ENCODE measurements at places on chromosomes 13 and 19. TPM values are rescaled to one million over a fixed set of nuclear protein-coding genes. Genes with fewer than 3 reads are reported as not detected.

Gene ZNF578
- not detected for total RNA-seq

Gene KLK1
- 3.3 TPM for total RNA-seq

- H3K27me3 ChIP-seq: no peaks in the 10 kb centered on the region
- H3K27ac ChIP-seq: no peak overlapping the region
- no peaks in the 10 kb centered on the region for H3K4me1 ChIP-seq
These were observed 703.6 kb downstream of the SLITRK6 start for GRCh38 chr13:85095418-85096272.

DNA sequence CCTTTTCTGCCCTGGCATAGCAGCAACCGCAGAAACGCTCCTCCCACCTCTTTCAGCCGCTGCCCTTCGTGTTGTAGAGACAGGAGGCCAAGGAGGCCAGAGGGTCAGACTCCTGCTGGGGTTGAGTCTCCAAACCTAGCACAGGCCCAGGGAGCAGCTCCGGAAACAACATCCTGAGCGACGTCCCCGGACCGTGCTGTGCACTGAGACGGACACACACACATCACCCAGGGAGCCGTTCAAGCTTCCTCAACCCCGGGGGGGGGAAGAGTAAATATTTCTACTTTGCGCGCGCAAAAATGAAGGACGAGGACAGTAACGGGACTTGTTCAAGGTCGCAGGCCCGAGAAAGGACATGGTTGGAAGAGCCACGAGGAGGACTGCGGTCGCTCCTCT lies 657 bp downstream of the ZNF550 start:
- H3K4me1 ChIP-seq: no peaks in the 10 kb centered on the region
- no peak for DNase-seq
- H3K4me3 ChIP-seq: peak overlapping the region; percentile 54
- no peaks in the 10 kb centered on the region for H3K36me3 ChIP-seq
- H3K27me3 ChIP-seq: no peaks in the 10 kb centered on the region

DNA sequence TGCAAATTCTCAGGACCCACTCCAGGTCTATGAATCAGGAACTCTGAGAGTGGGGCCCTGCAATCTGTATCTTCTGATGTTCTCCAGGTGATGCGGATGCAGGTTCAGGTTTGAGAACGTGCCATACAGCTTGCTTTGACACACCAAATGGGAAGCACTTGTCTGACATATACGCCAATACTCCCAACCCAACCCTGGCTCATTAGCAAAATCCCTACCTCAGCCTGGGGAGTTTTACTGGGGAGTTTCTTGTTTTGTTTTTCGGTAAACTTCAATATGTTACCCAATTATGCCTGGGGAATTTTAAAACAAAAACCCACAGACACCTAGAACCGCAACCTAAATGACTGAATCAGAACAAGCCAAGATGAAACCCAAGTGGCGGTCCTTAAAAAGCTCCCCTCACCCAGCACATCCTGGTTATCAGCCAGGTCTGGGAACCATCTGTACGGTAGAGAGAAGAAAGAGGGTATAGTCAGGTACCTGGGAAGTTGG lies 41.2 kb downstream of the ABCC4 start:
- no peaks in the 10 kb centered on the region for H3K27me3 ChIP-seq
- DNase-seq: no peak
- no peaks in the 10 kb centered on the region for H3K36me3 ChIP-seq
- H3K27ac ChIP-seq: no peak overlapping the region
- H3K4me1 ChIP-seq: peaks cover 36% of the 10 kb centered on the region

GRCh38 chr13:97212601-97213040 lies 9.5 kb upstream of the MBNL2 start:
- no peak overlapping the region for H3K4me3 ChIP-seq
- peaks cover 12% of the 10 kb centered on the region for H3K4me1 ChIP-seq
- no peaks in the 10 kb centered on the region for H3K27me3 ChIP-seq
- H3K27ac ChIP-seq: no peak overlapping the region

Gene POGLUT2
- 4.8 TPM for total RNA-seq
